Cardiac muscle cell (in vitro differentiated cells and primary cell): ENCODE measurements at places on chromosomes 1 and 21.
A peak's percentile ranks its signal among the peaks of the same experiment; 100 is the strongest.

- DNase-seq, result peak; percentile 17
These were observed 53.3 kb downstream of the NENF start for GRCh38 chr1:212485913-212486618.

GRCh38 chr1:183092350-183092749 is 69.1 kb downstream of the LAMC1 start:
- DNase-seq, result no peak

DNA sequence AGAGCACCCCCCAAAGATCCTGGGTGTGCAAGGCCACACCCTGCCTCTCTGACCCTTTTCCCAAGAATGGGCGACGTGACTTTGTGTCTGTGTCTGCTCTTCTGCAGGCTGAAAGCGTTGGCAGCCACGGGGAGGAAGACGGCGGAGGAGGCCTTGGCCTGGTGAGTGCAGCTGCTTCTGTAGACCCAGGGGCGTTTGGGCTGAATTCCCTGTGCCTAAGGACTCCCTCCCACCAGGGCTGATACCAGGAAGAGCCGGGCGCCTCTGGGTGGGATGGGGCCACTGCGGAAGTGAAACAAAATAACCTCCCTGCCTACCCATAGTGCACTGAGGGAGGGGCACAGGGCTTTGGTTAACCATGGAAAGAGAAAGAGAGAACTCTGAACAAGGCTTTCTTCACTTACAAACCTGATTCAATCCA is 2.5 kb downstream of the UBASH3A start:
- DNase-seq, result no peak

DNA sequence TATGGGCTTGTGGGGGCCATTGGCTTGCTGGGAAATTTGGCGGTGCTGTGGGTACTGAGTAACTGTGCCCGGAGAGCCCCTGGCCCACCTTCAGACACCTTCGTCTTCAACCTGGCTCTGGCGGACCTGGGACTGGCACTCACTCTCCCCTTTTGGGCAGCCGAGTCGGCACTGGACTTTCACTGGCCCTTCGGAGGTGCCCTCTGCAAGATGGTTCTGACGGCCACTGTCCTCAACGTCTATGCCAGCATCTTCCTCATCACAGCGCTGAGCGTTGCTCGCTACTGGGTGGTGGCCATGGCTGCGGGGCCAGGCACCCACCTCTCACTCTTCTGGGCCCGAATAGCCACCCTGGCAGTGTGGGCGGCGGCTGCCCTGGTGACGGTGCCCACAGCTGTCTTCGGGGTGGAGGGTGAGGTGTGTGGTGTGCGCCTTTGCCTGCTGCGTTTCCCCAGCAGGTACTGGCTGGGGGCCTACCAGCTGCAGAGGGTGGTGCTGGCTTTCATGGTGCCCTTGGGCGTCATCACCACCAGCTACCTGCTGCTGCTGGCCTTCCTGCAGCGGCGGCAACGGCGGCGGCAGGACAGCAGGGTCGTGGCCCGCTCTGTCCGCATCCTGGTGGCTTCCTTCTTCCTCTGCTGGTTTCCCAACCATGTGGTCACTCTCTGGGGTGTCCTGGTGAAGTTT is 550 bp downstream of the RXFP4 start:
- DNase-seq, result no peak

- DNase-seq, result no peak
These were observed 43.5 kb upstream of the MCOLN3 start for GRCh38 chr1:85091671-85092280.

DNA sequence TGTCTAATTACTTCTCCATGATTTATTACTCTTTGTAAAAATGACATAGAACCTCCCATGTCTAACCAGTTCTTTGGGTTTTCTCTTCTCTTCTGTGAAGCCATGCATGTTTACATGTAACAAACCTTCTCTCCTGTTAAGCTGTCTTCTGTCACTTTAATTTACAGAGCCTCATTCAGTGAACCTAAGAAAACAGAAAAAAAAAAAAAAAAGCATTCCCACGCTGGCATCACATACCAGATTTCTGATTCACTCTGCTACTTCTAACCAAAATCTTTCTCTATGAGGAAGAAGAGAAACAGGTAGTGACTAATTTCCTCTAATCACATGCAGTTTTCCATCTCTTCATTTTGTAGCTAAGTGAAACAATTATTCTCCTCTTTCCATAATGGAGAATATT is 141.4 kb upstream of the CXADR start:
- DNase-seq, result no peak

DNA sequence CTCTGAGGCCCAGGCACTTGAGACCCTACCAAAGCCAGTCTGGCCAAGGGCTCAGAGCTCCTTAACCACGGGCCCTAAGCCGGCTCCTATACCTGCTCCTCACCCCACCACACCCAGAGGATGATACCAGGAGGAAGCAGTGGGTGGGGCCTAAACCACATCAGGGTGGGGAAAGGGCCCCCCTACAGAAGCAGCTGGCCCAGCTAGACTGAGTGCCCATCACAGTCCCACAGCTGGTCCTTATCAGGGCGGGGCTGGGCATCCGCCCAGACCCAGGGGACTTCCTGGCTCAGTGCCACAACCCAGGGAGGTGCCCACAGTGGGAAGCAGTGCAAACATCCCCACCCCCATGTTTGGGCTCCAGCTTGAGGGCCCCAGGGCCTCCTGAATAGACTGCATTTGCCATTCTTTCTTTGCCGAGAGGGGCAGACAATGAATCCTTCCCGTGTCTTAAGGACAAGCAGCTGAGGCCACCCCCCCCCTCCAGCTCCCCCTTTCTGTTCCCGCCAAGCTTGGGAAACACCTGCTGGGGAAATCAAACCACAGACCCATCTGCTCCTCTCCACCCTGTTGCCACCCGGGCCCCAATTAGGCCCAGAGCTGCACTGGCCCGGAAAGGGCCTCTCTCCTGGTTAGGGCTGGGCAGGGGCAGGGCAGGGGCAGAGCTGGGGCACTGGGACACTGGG is 6.2 kb downstream of the E2F2 start:
- DNase-seq, result no peak

DNA sequence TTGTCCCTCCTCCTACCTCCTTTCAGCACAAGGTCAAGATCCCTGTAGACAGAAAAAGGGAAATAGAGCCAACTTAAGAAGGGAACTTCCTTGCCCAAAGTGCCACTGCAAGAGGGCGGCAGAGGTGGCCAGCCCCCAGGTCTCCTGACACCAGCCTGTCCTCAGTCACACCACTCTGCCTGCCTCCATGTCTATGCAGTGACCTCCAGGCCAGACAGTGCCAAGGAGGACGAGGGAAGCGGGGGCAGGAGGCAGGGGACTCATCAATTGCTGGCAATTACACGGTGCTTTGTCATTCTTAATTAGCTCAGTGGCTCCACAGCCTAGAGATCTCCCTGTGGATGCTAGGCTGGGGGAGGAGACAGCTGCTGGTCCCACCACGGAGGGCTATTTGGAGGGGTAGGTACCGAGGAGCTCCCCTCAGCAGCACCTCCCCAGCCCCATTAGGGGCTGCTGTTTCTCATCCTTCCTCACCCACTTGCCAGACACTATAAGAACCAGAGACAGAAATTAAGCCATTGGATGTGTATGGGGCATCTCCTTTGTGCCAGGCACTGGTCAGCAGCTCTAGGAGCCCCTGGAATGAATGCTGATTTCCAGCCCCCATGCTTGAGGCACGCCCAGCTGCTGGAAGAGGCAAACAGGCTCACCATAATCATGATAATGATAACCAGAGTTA is 6.1 kb upstream of the LDLRAP1 start:
- DNase-seq, result no peak

- no peak for DNase-seq
These were observed 16.0 kb downstream of the ADSS2 start for GRCh38 chr1:244435562-244436205.

DNA sequence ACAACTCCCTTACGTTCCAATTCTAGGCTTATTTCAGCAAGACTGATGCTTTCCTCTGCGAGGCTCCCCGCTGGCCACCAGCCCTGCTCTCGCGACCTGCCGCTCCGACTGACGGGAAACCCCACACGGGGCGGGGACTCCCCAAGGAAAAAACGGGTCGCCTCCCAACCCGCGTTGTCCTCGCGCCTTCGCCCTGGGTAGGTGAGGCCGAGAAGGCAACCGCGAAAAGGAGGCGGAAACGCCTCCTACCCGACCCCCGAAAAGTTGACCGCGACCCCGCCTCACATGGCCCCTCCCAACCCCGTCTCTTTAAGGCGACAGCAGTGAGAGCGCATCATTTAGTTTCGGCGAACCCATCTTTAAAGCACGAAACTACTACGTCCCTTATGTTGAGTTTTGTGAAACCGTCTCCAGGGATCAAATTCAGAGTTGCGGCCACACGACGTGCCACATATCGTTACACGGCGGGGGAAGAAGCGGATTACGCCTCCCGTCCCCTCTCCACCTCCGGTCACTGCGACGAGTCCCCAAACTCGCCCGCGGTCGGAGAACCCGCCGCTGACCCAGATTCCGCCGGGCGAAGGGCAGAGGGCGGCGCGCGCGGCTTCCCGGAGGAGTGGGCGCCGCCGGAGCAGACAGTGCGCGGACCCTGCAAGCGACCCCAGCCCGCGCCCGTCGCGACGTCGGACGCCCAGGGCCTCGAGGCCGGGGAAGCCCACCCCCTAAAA is 1.2 kb downstream of the ANP32E start:
- DNase-seq, result peak; percentile 59

DNA sequence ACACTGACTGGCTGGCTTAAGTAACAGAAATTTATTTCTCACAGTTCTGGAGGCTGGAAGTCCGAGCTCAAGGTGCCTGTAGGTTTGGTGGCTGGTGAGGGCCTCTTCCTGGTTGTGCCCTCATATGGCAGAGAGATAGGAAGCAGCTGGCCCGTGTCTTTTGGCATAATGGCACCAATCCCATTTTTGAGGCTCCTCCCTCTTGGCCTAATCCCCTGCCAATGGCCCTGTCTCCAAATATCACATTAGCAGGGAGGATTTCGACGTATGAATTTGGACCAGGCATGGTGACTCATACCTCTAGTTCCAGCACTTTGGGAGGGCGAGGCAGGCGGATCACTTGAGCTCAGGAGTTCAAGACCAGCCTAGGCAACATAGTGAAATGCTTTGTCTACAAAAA is 37.4 kb downstream of the AGPAT3 start:
- DNase-seq, result no peak

GRCh38 chr1:19709260-19709793 is 44.7 kb downstream of the HTR6 start:
- DNase-seq, result no peak

GRCh38 chr1:223378754-223379153 is 14.5 kb upstream of the CCDC185 start:
- DNase-seq, result no peak

DNA sequence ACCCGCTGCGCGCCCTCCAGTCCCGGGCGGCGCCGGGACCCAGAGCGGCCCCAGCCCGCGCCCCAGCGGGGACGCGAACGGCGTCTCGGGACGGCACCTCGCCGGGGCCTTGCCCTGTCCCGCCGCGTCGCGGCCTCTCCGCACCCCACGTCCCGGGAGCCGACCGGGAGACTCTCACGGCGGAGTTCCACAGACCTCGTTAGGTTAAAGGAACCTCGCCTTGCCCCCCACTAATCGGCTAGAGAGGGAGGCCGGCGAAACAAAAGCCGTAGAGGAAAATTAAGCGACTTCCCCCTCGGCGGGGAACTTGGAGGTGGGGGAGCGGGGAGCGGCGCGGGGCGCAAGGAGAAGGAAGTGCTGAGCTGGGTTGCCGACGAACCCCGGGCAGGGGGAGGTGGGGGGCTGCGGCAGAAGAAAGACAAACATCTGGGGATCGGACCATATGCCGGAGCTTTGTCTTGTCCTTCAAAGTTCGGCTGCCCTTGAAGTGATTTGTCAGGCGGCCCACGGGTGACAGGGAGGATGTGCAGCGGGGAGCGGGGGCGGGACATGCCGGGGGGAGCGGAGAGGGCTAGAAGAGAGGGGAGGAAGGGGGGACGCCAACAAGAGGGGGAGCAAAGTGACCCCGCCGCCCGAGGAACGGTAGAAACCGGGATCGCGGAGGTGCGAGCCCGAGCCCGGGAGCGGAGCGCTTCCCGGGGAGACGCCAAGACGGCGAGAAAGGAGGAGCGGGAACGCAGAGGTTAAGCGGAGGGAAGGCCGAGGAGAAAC is 120.0 kb upstream of the RRP15 start:
- DNase-seq, result peak; percentile 9

- DNase-seq, result no peak
These were observed 7.3 kb upstream of the BARHL2 start for GRCh38 chr1:90724361-90724760.

GRCh38 chr1:244106837-244107493 is 55.9 kb downstream of the ZBTB18 start:
- DNase-seq, result no peak

DNA sequence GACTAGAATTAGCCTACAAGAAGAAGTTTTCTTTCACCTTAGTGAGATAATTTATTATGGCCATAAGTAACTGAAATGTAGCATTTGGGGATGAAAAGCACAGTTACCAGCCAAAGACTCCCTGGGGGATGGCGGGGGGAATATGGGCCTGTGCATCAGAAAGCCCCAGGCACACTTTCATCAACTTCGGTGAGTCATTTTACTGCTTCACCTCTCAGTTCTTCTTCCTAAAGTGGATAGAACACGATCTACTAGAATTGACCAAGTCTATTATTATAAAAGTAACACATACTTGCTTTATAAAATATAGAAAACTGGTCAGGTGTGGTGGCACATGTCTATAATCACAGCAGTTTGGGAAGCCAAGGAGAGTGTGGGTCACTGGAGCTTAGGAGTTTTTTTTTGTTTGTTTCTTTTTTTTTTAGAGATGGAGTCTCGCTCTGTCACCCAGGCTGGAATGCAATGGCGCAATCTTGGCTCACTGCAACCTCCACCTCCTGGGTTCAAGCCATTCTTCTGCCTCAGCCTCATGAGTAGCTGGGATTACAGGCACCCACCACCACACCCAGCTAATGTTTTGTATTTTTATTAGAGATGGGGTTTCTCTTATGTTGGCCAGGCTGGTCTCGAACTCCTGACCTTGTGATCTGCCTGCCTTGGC is 141.8 kb downstream of the ZZZ3 start:
- DNase-seq, result no peak

GRCh38 chr1:2571348-2571747 is 15.2 kb downstream of the TNFRSF14 start:
- DNase-seq, result no peak

- DNase-seq, result peak; percentile 93
These were observed 132.7 kb upstream of the IPO9 start for GRCh38 chr1:201696217-201696761.

DNA sequence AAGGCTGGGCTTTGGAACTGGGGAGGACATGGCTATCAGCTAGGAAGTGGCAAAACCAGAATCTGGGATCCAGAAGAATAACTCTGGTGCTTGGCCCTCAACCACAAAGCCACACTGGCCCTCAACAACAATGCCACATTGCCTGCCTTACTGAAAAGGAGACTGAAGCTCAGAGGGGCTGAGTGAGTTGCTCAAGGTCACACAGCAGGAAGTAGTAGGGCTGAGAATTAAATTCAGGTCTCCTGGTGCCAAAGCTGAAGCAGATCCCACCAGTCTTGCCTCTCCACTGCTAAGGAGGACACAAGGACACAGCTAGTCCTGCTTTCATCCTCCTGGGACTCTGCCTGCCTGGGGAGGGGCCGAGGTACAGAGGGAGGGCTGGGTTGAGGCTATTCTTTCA is 29.4 kb upstream of the STUM start:
- no peak for DNase-seq

- no peak for DNase-seq
These were observed 16.8 kb downstream of the GNG4 start for GRCh38 chr1:235632506-235633401.

- peak; percentile 63 for DNase-seq
These were observed 1.7 kb downstream of the MCL1 start for GRCh38 chr1:150577557-150578271.
